ENCODE measurements at places on chromosomes 5 and 9.

- no peak for DNase-seq
Observed at GRCh38 chr5:72478684-72479083, 28.5 kb downstream of the ZNF366 start.

- DNase-seq: no peak
Observed at GRCh38 chr9:35116539-35116897, 856 bp upstream of the ATOSB start.

GRCh38 chr9:101365181-101365580 is 19.6 kb downstream of the BAAT start:
- DNase-seq: no peak

- DNase-seq: peak; percentile 37
Observed at GRCh38 chr5:80181618-80182211, 74.1 kb downstream of the SERINC5 start.

DNA sequence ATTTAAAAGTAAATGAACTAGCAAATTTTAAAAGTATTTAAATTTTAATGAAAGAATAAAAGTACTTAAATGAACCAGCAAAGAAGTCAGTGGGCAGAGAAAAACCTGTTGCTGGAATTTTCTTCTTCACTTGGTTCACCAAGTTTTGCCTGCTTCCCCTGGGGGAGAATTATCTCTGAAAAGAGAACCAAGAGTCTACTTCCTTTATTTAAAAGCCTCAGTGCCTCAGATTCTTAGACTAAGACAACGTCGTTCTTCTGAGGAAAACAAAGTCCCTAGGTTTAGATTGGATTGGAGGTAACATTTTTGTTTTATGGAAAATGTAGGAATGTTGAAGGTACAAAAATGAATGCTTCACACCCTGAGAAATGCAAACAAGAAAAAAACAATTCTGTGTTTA is 7.4 kb upstream of the KLF4 start:
- no peak for DNase-seq

- DNase-seq: no peak
Observed at GRCh38 chr9:28212979-28213378, 639.7 kb upstream of the C9orf72 start.

Measured in HuH-7 (cell line).